Omental fat pad (tissue), 4 donors: ENCODE measurements at places on chromosomes 2 and 18. TPM values are rescaled to one million over a fixed set of nuclear protein-coding genes. Genes with fewer than 3 reads are reported as not detected.

ATOH8 gene
- 62.1 TPM for total RNA-seq

LBX2 gene
- total RNA-seq = 0.79 TPM

NGEF gene
- not detected for total RNA-seq

KCNF1 gene
- total RNA-seq = not detected

SCYGR4 gene
- total RNA-seq = not detected

FBXO36 gene
- 1.1 TPM for total RNA-seq

DES gene
- total RNA-seq = 180 TPM

ADAM23 gene
- 3.7 TPM for total RNA-seq

GRCh38 chr18:74831571-74832250 lies 234.0 kb downstream of the ZNF407 start:
- DNase-seq = no peak

GRCh38 chr2:71894261-71894660 lies 253.4 kb downstream of the CYP26B1 start:
- DNase-seq = no peak

- DNase-seq = no peak
Observed at GRCh38 chr2:37389395-37389794, 45.0 kb downstream of the QPCT start.

- no peak for DNase-seq
Observed at GRCh38 chr2:120343100-120343432, 2.9 kb upstream of the INHBB start.

DNA sequence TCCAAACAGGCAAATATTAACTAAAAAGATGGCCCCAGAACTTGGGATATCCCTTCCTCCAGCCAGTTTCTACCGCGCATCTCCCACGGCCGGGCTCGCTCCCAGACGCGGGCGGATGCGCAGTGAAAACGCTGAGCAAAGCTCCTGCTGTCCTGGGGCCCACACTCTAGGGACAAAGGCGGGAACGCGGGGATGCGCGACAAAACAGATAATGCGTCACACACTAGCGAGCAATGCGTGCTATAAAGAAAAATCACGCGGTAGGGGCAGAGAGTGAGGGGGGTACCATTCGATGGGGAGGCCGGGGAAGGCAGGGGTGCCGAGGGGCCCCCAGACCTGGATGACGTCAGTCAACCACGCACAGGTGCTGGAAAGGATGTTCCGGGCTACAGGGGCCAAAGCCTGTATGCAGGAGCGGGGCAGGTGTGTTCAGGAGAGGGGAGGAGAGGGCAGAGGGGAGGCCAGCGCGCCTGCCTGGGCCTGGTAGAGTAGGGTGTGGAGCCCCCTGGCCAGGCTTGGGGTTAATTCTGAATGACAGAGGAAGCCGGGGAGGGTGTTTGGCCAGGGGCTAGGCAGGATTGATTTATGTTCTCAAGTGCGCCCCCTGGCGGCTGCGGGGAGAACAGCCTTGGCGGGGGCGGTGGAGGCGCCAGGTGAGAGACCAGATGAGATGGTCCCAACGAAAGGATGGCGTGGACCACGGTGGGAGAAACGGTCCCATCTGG lies 14.9 kb upstream of the ITM2C start:
- DNase-seq = peak; percentile 59

DNA sequence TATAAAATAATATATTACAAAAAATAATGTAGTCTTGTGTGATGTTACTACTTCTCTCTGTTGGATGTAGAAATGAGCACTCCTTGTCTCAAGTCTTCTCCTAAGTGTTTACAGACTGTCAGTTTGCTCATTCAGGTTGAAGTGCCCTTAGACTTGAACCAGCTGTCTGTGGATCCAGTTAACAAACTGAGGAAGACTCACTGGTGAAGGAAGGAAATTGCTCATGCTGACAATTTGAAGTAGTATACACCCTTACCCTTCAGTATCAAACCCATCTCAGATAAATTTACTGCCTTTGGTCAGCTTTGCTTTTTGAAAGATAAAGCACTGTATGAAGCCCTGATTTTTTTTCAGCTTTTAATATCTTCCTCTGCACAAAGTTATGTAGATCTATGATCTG lies 854.2 kb upstream of the ZEB2 start:
- no peak for DNase-seq

GRCh38 chr18:61797696-61798590 lies 94.9 kb downstream of the RNF152 start:
- no peak for DNase-seq

- DNase-seq = no peak
Observed at GRCh38 chr2:239865059-239865639, 160.0 kb downstream of the NDUFA10 start.

DNA sequence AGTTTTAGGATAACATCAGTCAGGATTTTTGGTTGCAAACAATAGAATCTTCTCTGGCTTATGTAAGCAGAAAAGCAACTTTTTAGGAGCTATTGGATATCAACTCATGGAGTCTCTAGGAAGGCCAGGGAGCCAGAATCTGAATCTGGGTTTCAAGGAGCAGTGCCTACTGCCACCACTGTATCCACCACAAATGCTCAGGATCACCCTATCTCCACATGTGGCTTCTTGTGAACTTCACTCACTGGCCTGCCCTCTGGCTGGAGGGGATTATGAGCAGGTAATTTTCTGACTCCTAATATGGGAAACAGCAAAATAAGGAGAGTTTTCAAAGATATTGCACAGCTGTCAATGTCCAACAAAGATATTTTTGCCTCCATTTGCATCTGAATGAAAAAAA lies 142.9 kb downstream of the PKP4 start:
- DNase-seq = no peak

DNA sequence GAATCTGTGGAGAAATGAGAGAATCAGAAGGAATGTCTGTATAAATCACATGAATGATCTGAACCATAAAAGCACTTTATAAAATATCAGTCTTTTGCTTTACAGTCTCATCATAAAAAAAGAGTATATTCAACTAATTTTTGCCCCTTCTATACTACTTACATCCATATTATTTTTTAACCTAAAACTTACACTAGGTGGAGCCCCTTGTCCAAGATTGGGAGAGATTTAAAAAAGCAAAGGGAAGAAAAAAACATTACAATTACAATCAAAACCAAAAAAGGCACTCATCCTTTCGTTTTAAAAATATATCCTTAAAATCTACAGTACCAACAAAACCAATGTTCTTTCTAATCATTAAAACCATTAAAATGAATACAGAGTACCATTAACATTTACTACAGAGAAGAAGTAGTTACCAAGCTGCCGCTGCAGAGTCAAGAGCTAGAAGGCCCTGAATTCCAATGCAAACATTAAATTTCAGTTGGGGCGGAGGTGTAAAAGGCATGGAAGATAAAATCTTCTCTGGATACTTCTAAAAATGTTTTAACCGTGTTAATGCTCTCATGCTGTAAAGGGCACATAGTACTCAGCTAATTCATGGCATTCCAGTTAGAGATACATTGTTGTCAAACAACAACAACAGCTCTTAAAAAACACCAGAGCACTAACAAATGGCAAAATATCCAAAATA lies 56.7 kb upstream of the EPB41L3 start:
- no peak for DNase-seq

GRCh38 chr2:63053889-63054602 lies 3.4 kb downstream of the OTX1 start:
- no peak for DNase-seq

DNA sequence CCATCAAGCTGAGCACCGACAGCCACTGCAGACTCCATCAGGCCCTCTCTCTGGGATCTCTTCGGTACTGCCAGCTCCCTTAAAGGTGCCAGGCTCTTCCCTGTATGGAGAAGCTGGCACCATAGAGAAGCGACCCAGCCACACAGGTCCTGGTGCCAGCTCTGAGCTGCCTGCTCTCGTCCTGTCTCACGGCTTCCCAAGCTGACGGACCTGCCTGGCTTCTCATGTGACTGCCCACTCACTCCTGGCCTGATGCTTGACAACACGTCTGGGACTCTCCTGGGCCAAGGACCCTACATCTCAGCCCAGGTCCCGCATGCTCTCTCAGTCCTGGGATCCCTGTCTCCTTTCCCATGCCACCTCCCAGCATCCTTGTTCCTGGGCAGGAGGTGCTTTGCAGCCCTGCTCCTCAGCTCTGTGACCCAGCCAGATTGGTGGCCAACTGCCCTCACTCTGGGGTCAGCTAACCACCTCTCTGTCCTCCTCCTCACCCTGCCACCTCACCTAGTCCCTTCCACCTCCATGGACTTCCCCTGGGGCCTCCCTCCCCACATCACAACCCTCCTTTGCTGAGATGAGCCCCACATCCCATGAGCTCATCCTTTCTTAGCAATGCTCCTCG lies 12.5 kb upstream of the ATOH8 start:
- no peak for DNase-seq

GRCh38 chr2:100955226-100955625 lies 46.9 kb upstream of the RPL31 start:
- no peak for DNase-seq

DNA sequence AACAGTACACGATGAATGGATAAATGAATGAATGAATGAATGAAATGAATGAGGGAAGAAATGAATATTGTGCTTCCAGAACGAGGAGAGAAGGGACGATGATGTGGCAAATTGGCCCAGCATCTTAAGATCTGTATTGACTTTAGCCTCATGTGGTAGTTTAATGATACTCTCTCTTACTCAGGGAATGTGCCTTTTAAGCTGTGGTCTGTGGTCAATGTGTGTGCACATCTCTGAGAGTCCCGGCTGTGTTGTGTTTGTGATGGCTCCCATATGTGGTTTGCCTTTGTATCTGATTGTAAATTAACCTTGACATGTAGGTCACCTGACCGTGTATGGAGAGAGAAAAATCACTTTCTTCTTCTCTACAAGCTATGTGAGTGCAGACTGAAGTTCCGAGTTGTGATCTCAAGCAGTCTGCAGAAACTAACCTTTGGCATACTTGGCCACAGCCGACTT lies 91.2 kb downstream of the NEDD4L start:
- DNase-seq = no peak

- no peak for DNase-seq
Observed at GRCh38 chr2:189379287-189379630, 62.0 kb upstream of the WDR75 start.

DNA sequence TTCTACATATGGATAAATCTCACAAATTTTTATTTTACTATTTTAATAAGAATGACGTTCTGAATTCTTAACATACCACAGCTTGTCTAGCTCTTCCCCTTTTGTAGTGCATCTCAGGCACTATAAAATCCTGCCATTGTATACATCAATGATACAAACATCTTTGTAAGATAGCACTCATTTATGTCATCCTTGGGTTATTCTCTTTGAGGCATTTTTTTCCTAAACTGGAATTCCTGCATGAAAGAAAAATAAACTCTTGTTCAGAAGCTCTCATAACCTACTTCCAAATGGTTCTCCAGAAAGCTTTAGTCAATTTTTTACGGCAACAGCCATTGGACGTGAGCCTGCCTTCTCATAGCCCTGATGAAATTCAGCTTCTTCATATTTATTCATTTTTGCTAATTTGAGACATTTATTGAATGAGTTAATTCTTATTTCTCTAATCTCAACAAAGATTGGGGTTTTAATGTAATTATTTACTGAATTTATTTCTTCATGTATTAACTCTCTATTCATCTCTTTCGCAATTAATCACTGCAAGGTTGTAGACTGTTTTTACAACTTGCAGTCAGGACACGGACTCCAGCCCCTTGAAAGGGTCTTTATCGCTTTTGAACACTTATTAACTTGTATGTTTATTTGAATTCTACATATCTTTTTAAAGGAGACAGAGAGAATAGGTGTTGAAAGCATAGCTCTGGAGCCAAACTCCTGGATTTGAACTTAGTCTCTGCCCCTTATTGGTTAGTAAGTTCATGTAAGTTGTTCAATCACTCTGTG lies 57.6 kb upstream of the PARD3B start:
- DNase-seq = no peak

DNA sequence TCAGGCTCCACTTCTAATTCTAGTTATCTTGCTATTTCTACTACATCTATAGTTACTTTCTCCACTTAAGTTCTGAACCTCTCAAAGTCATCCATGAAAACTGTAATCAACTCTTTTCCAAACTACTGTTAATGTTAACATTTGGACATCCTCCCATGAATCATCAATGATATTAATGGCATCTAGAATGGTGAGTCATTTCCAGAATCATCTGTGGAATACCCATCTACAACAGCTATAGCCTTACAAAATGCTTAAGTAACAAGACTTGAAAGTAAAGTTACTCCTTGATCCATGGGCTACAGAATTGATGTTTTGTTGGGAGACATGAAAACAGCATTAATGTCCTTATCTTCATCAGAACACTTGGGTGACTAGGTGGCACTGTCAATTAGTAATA lies 35.4 kb downstream of the BARD1 start:
- no peak for DNase-seq

GRCh38 chr2:189625636-189626035 lies 35.6 kb upstream of the ASNSD1 start:
- DNase-seq = no peak

GRCh38 chr2:152560873-152561595 lies 156.2 kb downstream of the PRPF40A start:
- DNase-seq = no peak

DNA sequence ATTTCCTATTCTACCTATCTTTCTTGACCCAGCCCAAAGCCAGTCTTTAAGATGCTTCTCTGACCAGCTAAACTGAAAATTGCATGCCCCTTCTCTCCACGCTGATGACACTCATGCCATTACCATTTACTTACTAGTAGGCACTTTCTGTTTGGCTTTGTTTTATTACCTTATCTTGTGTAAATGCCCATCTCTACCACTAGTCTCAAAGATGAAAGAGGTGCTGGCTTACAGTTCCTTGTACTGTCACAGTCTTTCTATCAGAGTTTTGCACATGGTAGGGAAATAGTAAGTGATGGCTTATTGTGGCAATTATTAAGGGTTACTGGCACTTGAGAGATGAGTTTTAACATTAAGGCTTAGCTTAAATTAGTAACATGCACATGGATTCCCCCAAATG lies 352.1 kb downstream of the RBM43 start:
- no peak for DNase-seq

DNA sequence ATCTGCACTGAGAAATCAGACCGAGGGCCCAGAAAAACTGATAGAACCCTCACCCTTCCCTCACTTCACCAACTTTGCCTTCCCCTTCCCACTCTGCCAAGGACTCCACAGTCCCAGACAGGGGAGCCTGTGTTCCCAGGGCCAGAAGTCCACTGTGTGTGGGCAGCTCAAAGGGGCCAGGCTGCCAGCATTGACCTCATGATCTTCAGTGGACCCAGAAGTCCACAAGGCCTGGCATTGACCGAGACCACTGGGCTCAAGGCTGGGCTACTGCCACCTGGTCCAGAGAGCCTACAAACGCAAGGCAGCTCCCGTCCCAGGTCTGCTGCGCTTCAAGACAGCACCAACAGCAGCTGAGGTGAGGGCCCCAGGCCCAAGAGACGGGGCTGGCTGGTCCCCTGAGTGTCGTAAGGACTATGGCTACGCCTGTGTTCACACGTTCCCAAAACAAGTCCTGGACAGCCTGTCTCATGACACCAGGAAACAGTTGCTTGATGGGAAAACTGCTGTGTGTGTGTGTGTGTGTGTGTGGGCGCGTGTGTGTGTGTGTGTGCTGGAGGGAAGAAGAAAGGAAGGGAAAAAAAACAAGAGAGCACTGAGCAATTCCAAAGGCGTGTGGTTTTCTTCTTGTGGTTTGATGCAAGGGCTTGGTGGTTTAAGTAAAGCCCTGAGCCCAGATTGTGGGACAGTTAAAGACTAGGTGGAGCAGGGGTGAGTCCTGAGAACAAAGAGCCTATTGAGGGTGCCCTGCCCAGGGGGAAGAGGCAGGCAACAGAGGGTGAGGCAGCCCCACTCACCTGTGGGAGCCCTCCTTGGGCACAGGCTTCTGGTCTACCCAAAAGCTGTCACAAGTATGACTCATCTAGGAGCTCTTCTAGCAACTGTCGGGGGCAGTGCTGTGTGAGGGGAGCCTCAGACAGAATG lies 46.6 kb upstream of the ZBTB7C start:
- DNase-seq = no peak
